Glutamatergic neuron (in vitro differentiated cells): ENCODE measurements at places on chromosomes 6 and 20.
A peak's percentile ranks its signal among the peaks of the same experiment; 100 is the strongest.

- no peak for DNase-seq
These were observed 20.2 kb downstream of the DDO start for GRCh38 chr6:110395221-110395620.

DNA sequence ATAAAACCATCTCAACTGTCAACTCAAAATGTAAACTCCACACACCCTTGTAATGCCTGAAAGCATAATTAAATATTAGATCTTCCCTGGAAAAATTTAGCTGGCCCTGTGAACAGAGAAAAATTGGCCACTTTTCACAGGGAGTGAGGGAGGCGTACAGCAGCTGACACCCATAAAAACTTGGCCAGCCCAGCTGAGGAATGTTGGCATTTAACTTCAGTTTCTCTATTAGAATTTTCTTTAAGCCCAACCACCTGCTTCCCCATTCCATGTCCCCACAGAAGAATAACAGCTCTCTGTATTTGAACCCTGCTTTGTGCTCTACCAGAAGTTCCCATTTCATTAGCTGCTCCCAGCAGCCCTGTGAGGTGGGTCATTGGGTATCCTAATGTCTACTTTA lies 41.0 kb downstream of the PKHD1 start:
- DNase-seq: no peak

- DNase-seq: peak; percentile 46
These were observed 19.4 kb downstream of the ERGIC3 start for GRCh38 chr20:35561268-35561667.

DNA sequence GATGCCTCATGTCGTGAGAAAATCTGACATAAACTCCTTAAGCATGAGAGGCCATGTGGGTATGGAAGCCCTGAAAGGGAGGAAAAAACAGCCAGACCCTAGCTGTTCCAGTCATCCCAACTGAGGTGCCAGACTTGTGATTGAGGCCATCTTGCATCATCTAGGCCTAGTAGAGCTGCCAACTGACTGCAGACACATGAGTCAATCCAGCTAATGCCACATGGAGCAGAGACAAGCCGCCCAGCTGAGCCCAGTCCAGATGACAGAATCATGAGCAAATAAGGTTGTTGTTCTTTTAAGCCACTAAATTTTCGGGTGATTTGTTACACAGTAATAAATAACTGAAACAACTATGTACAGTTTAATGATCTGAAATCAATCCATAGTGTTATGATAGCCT lies 680.9 kb downstream of the MAFB start:
- no peak for DNase-seq
